ENCODE measurements at places on chromosomes 7 and 10.
A peak's percentile ranks its signal among the peaks of the same experiment; 100 is the strongest.

- no peak for DNase-seq
Observed at GRCh38 chr7:73681031-73681430, 2.2 kb downstream of the DNAJC30 start.

DNA sequence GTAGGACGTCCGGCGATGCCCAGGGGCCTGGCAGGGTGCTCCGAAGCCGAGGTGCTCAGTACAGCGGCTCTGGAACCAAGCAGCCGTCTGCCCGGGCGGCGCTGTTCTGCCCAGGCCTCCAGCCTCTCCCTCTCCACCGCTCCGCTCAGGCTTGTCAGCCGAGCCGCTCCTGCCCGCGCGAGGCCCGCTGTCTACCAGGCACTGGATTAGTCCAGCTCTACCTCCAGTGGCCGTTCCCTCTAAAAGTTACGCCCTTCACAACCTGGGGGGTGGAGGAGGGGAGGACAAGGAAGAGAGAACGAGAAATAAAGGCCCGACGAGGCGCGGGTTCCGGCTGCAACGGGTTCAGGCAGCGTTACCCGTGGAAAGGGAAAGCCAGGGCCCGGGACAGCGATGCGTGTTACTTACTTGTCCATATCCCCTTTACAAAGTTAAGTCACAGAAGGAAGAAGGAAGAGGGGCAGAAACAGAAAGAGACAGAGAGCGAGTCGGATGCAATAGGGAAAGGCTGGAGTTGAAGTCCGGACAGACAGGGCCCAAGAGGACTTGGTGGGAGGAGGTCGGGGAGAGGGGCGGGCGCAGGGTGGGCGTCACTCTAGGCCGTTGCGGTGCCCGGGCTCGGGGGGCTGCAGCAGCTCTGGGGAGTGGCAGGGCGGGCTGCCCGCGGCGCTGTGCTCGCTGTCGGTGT lies 2.8 kb downstream of the SP8 start:
- no peak for DNase-seq

- DNase-seq = peak; percentile 46
Observed at GRCh38 chr10:131860806-131861440, 39.9 kb upstream of the PPP2R2D start.

GRCh38 chr7:155864991-155865690 lies 52.9 kb upstream of the SHH start:
- peak; percentile 33 for DNase-seq

- DNase-seq = no peak
Observed at GRCh38 chr7:50953820-50954219, 171.1 kb upstream of the GRB10 start.

Data from cardiac septum (tissue), 1 donor.